ENCODE measurements at places on chromosomes 6 and 20. TPM values are rescaled to one million over a fixed set of nuclear protein-coding genes. Genes with fewer than 3 reads are reported as not detected.

Gene IL17F
- not detected for total RNA-seq

Gene RAMACL
- 2.9 TPM for total RNA-seq

Gene HRH3
- total RNA-seq, result not detected

Gene LTB
- total RNA-seq, result 0.57 TPM

- no peaks in the 10 kb centered on the region for H3K27me3 ChIP-seq
- DNase-seq, result no peak
- H3K4me1 ChIP-seq, result peaks cover 25% of the 10 kb centered on the region
Observed at GRCh38 chr6:42821846-42822245, 40.0 kb downstream of the BICRAL start.

- no peaks in the 10 kb centered on the region for H3K4me1 ChIP-seq
- H3K4me3 ChIP-seq, result no peak overlapping the region
- H3K27ac ChIP-seq, result no peak overlapping the region
- no peaks in the 10 kb centered on the region for H3K36me3 ChIP-seq
Observed at GRCh38 chr6:64721865-64722264, 985.2 kb downstream of the EYS start.

GRCh38 chr6:52136934-52137467 lies 49.2 kb upstream of the IL17A start:
- no peak overlapping the region for H3K4me3 ChIP-seq
- H3K4me1 ChIP-seq, result peaks cover 22% of the 10 kb centered on the region
- H3K27me3 ChIP-seq, result no peaks in the 10 kb centered on the region

DNA sequence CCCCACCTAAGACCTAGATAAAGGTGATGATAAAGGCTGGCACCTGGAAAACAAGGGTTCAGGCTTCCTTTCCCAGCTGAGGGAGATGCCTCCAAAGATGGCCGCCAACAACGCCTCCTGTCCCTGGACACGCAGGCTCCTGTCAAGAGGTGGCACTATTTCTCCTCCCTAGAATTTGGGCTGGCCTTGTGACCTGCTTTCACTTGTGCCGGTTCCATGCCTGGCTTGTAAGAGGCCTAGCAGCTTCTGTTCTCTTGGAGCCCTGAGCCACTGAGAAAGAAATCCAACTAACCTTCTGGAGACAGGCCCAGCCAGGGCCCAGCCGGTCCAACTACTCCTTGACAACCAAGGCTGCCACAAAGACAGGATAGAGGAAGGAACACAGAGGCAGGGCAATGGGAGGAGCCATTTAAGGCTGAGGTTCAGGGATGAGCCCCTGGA lies 60.2 kb upstream of the RALY start:
- H3K27me3 ChIP-seq, result no peaks in the 10 kb centered on the region
- no peak overlapping the region for H3K4me3 ChIP-seq
- H3K27ac ChIP-seq, result peak overlapping the region; percentile 52
- no peaks in the 10 kb centered on the region for H3K36me3 ChIP-seq

- H3K4me1 ChIP-seq, result peaks cover 39% of the 10 kb centered on the region
- H3K27me3 ChIP-seq, result no peaks in the 10 kb centered on the region
- H3K27ac ChIP-seq, result peak overlapping the region; percentile 93
- peaks cover 4% of the 10 kb centered on the region for H3K36me3 ChIP-seq
- DNase-seq, result no peak
Observed at GRCh38 chr20:58390659-58391035, 1.6 kb downstream of the VAPB start.

DNA sequence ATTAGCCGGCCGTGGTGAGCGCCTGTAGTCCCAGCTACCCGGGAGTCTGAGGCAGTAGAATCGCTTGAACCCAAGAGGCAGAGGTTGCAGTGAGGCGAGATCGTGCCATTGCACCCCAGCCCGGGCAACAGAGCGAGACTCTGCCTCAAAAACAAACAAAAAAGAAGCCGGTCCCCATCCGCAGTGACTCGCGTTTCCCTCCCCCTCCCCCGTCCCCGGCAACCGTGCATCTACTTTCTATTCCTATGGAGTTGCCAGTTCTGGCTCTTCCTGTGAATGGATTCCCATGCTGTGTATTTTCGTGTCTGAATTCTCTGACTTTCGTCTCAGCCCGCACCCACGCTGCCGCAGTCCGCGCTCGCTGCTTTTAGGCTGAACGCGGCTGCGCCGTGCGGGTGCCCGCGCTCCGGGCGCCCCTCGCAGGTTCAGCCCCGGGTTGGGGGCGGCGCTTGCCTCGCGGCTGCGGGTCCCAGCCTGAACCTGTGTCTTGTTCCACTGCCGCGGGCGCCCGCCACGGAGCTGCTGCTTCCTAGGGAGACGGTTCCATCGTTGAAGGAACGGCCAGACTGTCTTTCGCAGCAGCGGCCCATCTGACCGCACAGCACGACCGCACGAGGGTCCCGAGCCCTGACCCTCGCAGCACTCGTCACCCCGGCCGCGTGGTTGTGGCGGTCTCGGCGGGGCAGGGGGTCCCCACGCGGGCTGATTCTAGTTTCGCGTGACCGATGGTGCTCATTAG lies 1.1 kb upstream of the MRGBP start:
- no peaks in the 10 kb centered on the region for H3K27me3 ChIP-seq
- no peak for DNase-seq
- H3K36me3 ChIP-seq, result peaks cover 14% of the 10 kb centered on the region
- peak overlapping the region; percentile 82 for H3K4me3 ChIP-seq
- peak overlapping the region; percentile 89 for H3K27ac ChIP-seq

DNA sequence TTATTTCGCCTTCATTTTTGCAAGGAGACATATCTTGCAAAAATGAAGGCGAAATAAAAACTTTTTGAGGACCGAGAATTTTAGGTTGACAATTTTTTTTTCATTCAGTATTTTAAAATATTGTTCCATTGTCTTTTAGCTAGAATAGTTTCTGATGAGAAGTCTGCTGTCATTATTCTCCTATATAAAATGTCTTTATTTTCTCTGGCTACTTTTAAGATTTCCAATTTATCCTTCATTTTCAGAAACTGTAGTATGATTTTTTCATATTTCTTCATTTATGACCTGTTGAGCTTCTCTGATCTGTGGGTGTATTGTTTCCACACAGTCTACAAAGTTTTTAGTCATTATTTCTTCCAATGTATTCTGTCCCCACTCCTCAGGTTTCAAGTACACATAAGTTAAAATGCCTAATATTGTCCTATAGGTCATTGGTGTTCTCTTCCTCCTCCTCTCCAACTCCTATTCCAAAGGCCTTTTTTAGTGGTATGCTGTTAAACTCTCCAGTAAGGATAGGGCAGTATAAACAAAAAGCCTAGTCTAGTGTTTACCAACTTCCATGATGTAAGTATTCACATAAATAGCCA lies 15.7 kb downstream of the AHI1 start:
- no peak overlapping the region for H3K4me3 ChIP-seq
- no peaks in the 10 kb centered on the region for H3K4me1 ChIP-seq
- no peak for DNase-seq

DNA sequence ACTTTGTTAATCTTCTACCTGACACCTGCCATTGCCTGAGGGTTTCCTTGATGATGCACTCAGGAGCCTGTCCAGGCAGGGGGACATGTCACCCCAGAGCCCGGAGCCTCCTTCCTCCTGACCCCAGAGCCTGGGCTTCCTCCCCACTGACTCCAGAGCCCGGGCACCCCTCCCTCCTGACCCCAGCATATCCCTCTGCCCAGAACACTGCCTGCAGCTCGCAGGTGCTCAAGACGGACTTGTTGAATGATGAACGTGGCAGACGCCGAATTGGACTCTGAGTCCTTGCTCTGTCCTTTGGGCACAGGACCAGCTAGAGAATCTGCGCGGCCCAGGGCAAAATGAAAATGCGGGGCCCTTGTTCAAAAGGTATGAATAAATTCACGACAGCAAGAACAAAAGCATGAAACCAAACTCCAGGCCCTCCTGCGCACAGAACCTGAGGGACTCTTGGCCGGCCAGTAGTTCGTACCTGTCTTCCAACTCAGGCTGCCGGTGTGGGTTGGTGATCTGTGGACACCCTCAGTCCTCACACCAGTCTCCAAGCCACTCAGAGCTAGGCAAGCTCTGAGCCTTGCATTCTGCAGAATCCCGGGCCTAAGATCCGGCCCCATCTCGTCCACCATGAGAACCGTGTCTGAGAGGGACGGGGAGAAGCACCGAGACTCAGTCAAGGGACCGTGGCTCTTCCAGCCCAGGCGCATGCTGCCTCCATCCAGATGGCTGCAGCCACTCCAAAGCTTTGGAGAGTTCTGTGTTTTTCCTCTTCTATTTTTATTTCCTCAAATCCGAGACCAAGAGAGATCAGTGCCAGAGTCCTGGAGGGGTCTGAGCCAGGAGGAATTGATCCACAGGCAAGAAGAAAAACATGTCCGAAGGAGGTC lies 104.7 kb downstream of the BMP7 start:
- DNase-seq, result no peak
- no peaks in the 10 kb centered on the region for H3K4me1 ChIP-seq
- no peaks in the 10 kb centered on the region for H3K36me3 ChIP-seq
- H3K27ac ChIP-seq, result no peak overlapping the region
- H3K27me3 ChIP-seq, result peaks cover 5% of the 10 kb centered on the region
- no peak overlapping the region for H3K4me3 ChIP-seq

GRCh38 chr6:31008165-31008564 lies 2.1 kb upstream of the MUC22 start:
- no peaks in the 10 kb centered on the region for H3K36me3 ChIP-seq
- H3K27ac ChIP-seq, result no peak overlapping the region
- H3K4me1 ChIP-seq, result peaks cover 9% of the 10 kb centered on the region
- H3K4me3 ChIP-seq, result no peak overlapping the region
- no peak for DNase-seq

- no peaks in the 10 kb centered on the region for H3K27me3 ChIP-seq
- H3K4me3 ChIP-seq, result no peak overlapping the region
- H3K4me1 ChIP-seq, result no peaks in the 10 kb centered on the region
- H3K27ac ChIP-seq, result no peak overlapping the region
- H3K36me3 ChIP-seq, result no peaks in the 10 kb centered on the region
Observed at GRCh38 chr6:122020588-122021264, 378.7 kb upstream of the HSF2 start.

- H3K4me3 ChIP-seq, result no peak overlapping the region
- no peak overlapping the region for H3K27ac ChIP-seq
- H3K27me3 ChIP-seq, result no peaks in the 10 kb centered on the region
- no peaks in the 10 kb centered on the region for H3K4me1 ChIP-seq
- no peak for DNase-seq
Observed at GRCh38 chr20:62316331-62317166, 13.8 kb downstream of the ADRM1 start.

DNA sequence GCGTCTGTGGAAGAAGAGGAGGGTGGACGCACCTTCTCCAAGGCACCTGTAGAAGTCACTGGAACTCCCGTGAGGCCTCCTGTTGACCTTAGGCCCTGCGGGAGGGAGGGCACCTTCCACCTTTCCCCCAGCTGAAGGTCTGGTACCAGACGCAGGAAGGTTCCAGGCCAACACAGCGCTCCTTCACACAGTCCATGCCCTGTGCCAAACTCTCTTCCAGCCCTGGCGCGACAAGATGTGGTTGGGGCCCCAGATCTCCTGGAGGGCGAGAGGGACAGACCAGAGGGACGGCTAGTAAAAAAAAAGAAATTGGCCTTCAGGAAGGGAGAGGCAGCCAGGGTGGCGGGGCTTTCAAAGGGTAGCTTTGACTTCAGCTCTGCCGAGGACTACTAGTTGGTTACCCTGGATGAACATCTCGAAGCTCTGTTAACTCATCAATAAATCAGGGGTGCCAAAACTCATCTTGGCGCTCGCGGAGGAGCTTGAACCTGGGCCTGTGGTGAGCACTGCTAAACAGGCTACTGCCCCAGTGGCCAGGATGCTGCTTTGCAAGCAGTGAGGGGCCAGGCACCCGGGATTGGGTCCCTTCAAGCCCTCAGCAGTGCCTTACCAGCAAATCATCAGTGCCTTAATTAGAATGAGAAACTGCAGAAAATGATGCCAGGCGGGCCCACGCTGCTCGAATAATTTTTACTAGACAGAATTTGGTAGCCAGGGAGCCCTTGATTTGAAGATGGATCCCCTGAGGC lies 14.9 kb downstream of the AARS2 start:
- H3K4me3 ChIP-seq, result peak overlapping the region; percentile 58
- H3K36me3 ChIP-seq, result peaks cover 32% of the 10 kb centered on the region
- peaks cover 32% of the 10 kb centered on the region for H3K27me3 ChIP-seq
- no peak for DNase-seq

DNA sequence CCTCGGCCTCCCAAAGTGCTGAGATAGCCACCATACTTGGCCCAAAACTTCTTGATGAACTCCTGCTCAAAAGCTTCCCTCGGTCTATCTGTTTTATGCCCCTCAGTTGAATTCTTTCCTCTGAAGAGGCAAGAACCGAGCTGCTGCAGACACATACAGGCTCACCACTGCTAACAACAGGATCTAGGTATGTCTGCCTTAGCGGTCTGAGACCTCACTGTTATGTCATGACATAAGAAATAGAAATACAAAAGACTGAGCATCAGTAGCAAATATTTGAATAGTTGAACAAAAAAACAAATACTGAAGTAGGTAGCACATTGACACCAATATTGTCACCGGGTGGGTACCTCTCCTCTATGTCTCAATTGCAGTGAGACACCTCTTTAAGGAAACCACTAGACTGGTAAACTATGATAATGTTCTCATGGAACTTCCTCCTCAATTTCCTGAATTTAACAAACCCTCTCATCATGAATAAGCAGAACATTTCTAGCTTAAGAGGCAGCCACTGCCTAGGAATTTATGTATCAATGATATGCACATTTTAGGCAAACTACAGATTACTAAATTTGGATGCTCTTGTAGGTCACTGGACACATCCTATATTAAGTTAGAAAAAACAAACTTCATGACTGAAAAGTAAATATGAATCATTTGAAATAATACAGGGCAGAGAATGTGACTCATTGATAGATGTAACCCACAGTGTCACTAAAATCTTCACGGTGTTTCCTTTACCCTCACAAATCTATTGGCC lies 9.4 kb upstream of the STXBP5 start:
- no peaks in the 10 kb centered on the region for H3K27me3 ChIP-seq
- no peaks in the 10 kb centered on the region for H3K4me1 ChIP-seq
- no peak overlapping the region for H3K4me3 ChIP-seq

DNA sequence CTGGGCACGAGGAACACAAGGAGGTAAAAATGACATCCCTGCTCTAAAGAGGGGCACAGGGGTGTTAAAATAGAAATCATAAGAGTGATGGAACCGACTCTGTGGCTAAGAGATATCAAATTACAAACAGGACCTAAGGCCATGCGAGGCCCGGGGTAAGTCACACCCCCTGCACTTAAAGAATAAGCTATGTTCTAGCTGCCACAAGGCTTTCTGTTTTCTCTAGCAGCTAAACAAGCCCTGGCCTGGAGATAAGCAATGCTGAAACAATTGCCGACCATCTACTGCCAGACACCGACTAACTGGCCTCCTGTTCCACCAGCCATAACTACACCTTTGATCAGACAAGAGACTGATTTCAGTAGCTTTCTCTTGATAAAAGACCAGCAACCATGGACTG lies 32.4 kb downstream of the MDGA1 start:
- no peaks in the 10 kb centered on the region for H3K4me1 ChIP-seq
- no peak overlapping the region for H3K4me3 ChIP-seq
- no peak overlapping the region for H3K27ac ChIP-seq
- H3K27me3 ChIP-seq, result no peaks in the 10 kb centered on the region
- no peak for DNase-seq
- H3K36me3 ChIP-seq, result no peaks in the 10 kb centered on the region

- H3K27ac ChIP-seq, result peak overlapping the region; percentile 94
- H3K36me3 ChIP-seq, result peaks cover 11% of the 10 kb centered on the region
- H3K4me1 ChIP-seq, result peaks cover 25% of the 10 kb centered on the region
- no peaks in the 10 kb centered on the region for H3K27me3 ChIP-seq
- H3K4me3 ChIP-seq, result peak overlapping the region; percentile 80
Observed at GRCh38 chr6:139376017-139376330, 1.5 kb upstream of the CITED2 start.
